Stimulated activated CD4-positive, alpha-beta T cell treated with anti-CD3 and anti-CD28 coated beads, Interleukin-1b, Interleukin-23, amount 100 ng/mL, for 1 hour (primary cell): ENCODE measurements at places on chromosomes 1 and 21.

DNA sequence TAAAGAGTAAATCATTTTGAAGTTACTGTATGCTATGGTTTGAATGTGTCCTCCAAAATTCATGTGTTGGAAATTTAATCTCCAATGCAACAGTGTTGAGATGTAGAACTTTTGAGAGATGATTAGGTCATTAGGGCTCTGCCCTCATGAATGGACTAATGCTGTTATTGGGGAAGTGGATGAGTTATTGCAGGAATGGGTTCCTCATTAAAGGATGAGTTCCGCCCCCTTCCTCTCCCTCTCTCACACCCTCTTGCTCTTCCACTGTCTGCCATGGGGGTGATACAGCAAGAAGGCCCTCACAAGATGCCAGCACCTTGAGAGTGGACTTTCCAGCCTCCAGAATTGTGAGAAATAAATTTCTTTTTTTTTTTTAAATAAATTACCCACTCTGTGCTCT is 97.6 kb downstream of the ATP1A1 start:
- DNase-seq: no peak

DNA sequence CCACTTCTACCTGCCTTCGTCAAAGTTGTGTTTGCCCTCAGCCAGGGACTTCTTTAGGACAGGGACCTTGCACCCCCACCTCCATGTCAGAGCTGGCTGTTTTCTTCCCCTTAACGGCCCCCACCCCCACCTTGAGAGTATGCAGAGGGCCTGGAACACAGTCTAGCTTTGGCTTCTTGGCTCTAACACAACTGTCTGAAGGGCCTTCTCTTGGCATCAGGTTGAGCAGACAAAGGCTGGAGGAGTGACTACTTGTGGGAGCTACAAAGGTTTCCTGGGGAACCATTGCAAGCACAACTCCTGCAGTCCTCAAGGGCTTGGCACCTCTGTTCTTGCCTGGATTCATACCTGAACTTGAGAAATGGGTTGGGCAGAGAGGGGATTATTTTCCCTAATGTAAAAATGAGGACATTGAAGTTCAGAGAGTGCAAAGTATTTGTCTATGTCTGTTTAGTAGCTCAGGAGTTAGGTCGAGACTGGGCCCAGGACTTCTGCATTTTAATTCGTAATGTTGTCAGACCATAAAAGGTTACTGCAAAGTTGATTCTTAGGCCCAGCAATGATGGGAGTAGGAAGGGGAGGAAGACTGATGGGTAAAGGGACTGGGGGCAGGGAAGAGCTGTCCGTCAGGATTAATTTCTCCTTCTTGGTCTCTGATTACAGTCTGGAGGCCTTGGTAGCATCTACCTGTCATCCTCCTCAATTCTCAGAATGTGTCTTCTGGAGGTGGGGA is 2.6 kb downstream of the CYP4B1 start:
- no peak for DNase-seq

GRCh38 chr1:118291661-118292060 is 106.6 kb upstream of the SPAG17 start:
- no peak for DNase-seq

DNA sequence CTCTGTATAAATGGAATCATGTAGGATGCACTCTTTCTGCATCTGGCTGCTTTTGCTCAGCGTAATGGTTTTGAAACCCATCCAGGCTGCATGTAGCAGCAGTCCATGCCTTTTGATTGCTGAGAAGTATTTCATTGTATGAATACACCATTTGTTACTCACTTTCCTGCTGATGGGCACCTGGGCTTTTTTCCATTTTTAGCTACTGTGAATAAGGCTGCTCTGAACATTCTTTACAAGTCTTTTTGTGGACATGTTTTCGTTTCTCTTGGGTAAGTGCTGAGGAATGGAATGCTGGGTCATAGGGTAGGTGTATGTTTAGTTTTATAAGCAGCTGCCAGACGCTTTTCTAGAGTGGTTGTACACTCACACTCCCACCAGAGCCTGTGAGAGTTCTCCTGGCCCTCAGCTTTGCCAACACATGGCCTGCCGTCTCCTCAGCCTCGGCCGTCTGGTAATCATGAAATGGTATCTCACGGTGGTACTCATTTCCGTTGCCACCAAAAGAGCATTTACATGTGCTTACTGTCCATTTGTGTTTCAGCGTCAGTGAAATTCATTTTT is 22.7 kb downstream of the SLX9 start:
- no peak for DNase-seq

GRCh38 chr1:76006234-76006633 is 68.3 kb upstream of the ST6GALNAC3 start:
- DNase-seq: no peak

DNA sequence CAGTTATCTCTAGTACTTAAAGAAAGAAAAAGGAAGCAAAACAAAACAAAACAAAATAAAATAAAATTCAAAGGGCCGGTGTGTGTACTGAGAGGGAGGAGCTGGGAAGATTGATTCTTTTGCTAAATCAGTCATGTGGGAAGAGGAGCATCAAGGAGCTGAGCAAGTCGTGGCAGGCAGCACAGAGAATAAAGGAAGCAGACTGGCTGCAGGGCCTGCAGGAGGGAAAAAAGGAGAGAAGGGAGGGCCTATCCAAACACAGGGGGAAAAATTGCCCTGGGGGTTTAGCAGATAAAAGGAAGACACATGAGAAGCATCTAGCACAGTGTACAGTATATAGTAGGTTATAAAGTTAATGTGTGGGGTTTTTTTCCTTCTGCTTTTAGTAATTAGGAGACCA is 27.6 kb downstream of the AGO4 start:
- DNase-seq: no peak

GRCh38 chr1:208868554-208868953 is 624.4 kb upstream of the PLXNA2 start:
- DNase-seq: no peak

- DNase-seq: no peak
These were observed 558 bp upstream of the BTG3 start for GRCh38 chr21:17613242-17613676.

DNA sequence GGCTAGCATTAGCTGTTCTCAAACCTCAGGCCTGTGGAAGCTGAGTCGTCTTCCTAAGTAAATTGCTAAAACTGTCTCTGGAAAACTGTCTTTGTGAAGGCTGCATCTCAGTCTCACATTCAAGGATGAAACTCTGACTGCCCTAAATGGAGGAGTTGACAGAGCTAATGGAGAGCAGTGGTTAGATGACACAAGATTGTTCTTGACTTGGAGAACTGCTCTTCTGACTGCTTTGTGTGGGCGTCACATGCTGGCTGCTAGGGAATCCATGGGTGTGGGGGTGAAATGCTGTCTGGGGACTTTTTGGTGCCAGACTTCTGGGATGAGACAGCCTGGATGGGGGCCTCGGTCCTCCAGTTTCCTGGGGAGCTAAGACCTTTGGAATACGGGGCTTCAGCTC is 24.5 kb upstream of the TSPAN2 start:
- DNase-seq: no peak

- no peak for DNase-seq
These were observed 9.8 kb downstream of the ARL8A start for GRCh38 chr1:202134645-202135172.

DNA sequence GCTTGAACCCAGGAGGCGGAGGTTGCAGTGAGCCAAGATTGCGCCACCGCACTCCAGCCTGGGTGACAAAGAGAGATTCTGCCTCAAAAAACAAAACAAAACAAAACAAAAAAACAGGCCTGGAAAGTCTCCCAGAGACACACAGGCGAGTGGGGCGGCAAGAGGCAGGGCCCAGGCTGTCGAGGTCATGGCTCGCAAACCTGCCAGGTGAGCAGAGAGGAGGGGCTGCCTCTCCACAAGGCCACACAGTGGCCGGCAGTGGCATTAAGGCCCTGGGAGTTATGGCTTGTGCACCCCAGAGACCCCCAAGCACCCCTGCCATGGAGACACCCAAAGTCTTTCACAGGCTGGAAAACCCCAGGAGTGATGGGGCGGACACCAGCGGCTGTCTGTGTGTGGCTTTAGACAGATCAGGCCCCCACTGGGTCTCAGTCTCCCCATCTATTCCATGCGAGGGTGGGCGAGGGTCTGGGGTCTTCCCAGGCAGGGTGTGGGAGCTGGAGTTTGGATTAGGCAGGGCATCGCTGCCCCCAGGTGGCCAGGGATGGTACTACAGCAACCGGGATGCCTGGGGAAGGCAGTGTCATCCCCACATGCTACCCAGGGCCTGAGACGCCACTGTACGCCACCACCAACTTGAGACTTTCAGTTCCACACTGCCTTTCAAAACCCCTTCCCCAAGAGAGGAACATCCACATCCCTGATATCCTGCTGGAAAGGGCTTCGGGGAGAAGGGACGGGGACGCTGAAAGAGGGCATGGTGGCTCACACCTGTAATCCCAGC is 7.3 kb upstream of the CTRC start:
- peak; percentile 78 for DNase-seq

GRCh38 chr1:195664628-195665027 is 943.6 kb downstream of the KCNT2 start:
- DNase-seq: no peak

GRCh38 chr1:62809788-62810187 is 25.9 kb downstream of the ATG4C start:
- no peak for DNase-seq

DNA sequence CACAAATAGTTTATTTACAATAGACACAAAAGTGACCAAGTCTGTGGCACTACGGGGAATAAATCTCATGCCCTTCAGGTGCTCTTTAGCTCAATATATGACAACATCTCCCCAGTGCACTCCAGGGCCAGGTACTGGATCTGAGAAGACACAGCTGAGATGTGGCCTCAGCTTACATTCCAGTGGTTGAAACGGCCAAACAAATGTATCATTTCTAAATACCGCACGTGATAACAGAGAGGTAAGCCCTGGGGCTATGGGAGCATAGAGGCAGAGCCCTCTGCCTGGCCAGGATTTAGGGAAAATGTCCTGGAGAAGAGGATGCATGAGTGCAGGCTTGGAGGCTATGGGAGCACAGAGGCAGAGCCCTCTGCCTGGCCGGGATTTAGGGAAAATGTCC is 630.5 kb downstream of the SMYD3 start:
- no peak for DNase-seq

GRCh38 chr1:9193233-9193625 is 41.3 kb upstream of the H6PD start:
- DNase-seq: no peak

- no peak for DNase-seq
These were observed 424.4 kb downstream of the HLX start for GRCh38 chr1:221303623-221304022.

GRCh38 chr1:209802780-209803152 is 3.2 kb downstream of the IRF6 start:
- DNase-seq: no peak

DNA sequence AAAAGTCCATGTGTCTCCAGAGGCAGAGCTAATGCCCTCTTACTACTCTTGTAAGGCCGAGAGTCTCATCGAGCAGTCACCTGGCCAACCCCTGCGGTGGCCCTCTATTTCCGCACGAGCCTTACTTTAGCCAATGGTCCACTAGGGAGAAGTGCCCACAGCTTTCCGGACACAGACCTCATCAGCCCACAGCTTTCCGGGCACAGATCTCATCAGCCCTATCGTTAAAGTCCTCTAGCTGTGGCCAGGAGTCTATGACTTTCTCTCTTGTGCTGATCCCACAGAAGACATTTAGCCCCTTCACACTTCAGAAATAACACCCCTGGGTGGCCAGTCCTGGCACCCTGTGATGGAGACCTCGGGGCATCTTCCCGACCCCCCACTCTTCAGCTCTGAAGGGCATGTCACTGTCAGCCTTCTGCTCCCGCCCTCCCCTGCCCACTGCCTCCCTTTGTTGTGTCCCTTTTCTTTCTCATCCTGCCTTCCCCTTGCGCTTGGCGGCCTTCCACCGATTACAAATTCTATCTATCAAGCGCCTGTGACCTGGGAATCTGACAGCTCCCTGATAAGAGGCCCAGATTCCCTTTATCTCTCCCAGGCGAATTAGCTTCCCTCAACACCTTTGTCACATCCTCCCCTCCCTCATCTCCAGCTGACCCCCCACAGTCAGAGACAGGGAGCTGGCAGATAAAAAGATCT is 161.0 kb downstream of the PLXNA2 start:
- no peak for DNase-seq

DNA sequence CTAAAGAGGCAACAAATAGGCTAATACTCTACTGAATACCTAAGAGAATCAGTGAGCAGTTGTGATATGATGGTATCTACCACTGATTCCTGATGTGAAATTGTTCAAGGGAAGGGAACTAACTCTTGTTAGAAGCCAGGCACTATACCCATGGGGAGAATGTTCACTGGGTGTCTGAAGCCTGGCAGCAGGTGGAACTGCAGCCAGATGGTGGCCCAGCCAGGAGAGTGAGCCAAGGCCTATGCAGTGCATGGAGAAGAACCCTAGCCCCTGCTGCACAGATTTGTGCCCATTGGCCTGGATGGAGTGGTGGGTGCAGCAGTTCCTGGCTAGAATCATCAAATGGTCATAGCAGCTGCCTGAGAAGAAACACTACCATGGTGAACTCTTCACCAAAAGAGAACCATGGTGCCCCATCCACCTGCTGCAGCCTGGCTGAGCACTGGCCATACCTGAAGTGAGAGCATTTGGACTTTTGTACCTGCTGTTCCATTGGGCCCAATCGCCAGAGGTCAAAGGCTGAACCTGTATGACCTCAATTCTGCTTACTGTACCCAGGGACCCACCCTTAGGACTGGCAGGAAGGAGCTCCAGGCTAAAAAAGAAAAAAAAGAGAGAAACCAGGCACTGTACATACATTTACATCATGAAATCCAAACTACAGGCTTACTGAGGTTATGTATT is 118.8 kb upstream of the IVNS1ABP start:
- DNase-seq: no peak

- DNase-seq: no peak
These were observed 575.6 kb downstream of the SMYD3 start for GRCh38 chr1:245931450-245931849.

GRCh38 chr1:82465024-82465423 is 664.3 kb downstream of the ADGRL2 start:
- DNase-seq: no peak

- no peak for DNase-seq
These were observed 84.3 kb upstream of the VAV3 start for GRCh38 chr1:108049178-108049819.

DNA sequence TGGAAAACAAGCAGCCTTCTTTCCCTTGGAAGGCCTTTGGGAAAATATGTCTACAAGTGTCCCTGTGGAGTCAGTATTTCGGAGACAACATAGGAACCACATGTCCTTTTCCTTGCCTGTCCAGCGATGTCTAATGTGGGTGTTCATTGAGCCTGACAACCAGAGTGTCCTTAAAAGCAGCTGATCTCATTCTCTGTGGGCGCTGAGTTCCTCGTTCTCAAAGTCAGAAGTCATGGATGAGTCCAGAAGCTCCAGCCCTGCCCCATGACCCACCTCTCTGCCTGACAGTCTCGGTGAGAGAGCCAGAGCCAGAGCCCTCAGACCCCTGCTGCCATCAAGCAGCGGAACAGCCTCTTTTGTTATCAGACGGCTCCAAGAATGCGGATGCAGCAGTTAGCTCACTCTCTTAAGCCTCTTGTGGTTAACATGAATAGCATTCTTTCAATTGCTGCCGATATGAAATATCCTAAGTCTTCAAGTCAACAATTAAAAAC is 329.2 kb downstream of the TGFB2 start:
- no peak for DNase-seq
